ENCODE measurements at places on chromosomes 6 and 20.
A peak's percentile ranks its signal among the peaks of the same experiment; 100 is the strongest.

- DNase-seq = peak; percentile 94
Observed at GRCh38 chr6:23003671-23004467, 434.5 kb downstream of the HDGFL1 start.

DNA sequence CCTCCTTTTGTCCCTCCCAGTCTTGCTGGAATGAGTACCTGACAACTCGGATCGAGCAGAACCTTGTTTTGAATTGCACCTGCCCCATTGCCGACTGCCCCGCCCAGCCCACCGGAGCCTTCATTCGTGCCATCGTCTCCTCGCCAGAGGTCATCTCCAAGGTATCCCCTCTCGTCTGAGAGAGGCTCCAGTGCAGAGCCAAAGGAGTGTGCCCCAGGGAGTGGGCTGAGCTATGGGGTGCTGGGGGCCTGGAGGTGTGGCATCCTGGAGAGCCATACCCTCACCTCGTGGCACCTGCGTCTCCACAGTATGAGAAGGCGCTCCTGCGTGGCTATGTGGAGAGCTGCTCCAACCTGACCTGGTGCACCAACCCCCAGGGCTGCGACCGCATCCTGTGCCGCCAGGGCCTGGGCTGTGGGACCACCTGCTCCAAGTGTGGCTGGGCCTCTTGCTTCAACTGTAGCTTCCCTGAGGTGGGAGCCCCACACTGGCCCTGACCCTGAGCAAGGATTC is 8.8 kb downstream of the DNPH1 start:
- no peak for DNase-seq

DNA sequence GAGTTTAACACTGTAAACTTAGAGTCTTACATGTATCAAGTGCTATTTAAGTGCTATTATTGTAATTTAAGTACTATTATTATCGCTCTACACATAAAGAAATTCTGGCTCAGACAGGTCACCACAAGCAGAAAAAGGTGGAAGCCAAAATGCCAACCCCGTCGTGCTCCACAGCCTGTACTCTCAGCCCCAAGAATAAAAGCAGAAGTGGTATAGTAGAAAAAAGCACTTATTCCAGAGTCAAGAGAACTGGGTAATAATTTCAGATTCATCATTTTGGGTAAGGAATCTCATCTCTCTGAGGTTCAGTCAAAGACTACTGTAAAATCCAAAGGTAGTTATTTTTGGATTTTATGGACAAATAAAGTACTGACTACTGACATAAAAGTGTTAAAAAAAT is 943 bp downstream of the ZUP1 start:
- DNase-seq = no peak

DNA sequence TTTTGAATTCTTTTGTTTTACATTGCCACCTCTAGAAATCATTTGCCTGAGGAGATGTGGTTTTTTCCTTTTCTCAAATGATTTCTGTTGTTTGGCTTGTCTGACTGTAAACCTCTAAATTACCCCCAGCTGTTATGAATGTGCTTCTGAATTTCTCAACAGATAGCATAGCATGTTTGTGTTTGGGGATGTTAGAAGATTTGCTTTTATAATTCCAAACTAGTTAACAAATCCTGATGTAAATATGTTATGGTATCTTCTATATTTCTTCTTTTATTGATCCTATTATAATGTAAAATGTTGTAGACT is 31.6 kb upstream of the EZR start:
- no peak for DNase-seq

- DNase-seq = no peak
Observed at GRCh38 chr6:137033828-137034227, 10.9 kb downstream of the IL20RA start.

DNA sequence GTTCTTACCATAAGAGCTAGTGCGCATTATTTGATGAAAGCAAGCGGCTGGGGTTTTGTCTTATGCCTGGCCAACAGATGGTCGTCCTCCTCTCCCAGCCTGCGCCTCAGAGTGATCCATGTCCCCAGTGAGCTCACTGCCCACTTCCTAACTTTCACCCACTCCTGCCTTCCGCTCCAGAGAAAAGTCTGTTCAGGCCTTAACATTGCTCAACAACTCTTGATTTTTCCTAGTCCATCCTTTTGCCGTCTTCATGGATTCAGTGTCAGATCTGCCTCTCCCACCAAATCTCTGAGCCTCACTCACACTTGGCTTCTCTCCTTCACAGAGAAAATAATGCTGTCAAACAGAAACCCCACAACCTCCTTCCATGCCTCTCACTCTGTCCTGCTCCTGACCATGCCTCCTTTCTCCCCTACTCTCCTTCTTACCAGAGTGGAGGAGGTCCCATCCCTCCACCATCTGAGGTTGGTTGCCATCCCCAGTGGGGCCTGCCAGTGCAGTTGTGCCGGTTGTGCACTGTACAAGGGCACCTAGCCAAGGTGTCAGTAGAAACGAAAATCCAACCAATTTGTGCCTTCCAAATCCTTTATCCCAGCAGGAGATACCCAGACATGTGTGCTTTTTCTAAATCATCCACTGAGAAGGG is 58.9 kb upstream of the SRSF6 start:
- no peak for DNase-seq

GRCh38 chr6:170162011-170162774 is 128.7 kb downstream of the DLL1 start:
- DNase-seq = no peak

DNA sequence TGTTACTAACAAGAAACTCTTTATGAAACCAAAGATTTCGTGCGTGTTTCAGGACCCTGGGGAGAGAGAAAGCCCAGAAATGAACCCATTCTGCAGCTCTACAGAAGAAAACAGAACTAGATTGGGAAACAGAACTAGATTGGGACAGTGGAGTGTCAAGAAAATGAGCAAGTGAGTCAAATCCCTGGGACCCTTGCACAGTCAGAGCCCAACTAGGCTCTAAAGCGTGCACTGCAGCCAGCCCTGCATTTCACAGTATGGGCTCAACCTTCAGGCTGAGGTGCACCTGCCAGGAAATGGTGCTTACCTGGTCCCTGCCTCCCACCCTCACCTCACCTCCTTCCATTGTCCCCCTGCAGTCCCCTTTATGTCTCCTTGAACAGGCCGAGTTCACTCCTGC is 39.7 kb downstream of the BFSP1 start:
- no peak for DNase-seq

DNA sequence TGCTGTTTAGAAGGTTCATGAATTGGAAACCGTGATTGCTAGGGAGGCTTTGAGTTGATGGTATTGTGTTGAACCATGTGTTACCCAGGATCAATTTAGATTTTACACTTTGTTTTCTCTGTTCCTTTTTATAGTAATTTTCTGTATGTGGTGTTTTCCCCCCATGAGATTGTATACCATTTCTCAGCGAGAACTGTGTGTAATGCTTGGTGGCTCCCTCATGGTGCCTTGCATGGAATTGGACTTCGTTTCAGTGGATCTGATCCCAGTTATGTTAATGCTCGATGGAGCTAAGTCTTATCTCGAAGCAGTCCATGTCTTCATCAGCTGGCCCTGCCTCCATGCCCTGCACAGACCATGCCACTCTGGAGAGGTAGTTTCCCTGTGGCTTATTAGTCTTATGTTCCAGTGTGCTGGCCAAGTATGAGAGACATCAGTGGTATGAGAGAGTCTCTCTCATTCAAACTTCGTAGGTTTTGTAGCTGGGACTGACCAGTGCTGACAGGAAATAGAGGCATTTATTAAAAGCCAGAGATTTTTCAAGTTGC is 18.7 kb downstream of the PTPN1 start:
- no peak for DNase-seq

DNA sequence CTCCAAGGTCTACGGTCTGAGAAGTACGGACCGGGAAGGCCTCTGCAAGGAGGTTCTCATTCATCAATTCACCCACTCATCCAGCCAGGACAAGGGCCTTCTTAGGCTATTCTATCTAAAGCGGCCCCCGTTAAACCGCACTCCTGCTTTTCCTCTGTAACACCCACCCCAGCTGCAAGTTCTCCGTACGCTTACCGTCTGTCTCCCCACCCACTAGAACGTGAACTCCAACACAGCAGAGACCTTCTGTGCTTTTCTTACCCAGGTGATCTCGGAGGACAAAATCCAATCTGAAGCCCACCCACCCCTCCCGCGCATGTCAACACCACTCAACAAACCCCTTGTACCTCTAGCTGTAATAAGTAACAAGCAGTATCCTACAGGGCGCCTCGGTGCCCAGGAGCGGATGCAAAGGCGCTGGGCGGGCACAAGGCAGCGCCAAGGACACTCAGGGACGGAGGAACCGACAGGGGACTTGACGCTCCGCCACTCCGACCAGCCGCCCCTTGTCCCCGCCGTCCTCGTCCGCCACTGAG is 351 bp downstream of the AURKA start:
- DNase-seq = no peak

GRCh38 chr20:44962483-44962882 is 2.3 kb upstream of the TOMM34 start:
- DNase-seq = no peak

DNA sequence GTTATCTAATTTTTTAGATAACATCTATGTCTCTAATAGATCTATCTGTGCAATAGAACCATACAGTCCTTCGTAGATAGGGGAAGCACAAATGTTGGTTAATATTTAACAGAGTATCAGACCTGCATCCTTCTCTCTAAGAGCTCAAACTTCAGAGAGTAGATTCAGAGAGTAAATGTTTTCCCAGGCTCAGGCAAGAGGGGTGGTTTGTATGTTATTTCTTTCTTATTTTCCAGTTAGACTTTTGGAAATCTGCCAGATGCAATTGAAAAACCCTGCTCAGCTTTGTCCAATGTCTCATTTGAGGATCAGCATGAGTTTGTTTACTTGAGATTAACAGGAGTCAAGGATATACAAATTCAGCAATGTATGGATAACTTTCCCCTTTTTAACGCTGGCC is 361.9 kb downstream of the BCKDHB start:
- DNase-seq = no peak

GRCh38 chr20:62824476-62825332 is 7.9 kb downstream of the COL9A3 start:
- peak; percentile 71 for DNase-seq

DNA sequence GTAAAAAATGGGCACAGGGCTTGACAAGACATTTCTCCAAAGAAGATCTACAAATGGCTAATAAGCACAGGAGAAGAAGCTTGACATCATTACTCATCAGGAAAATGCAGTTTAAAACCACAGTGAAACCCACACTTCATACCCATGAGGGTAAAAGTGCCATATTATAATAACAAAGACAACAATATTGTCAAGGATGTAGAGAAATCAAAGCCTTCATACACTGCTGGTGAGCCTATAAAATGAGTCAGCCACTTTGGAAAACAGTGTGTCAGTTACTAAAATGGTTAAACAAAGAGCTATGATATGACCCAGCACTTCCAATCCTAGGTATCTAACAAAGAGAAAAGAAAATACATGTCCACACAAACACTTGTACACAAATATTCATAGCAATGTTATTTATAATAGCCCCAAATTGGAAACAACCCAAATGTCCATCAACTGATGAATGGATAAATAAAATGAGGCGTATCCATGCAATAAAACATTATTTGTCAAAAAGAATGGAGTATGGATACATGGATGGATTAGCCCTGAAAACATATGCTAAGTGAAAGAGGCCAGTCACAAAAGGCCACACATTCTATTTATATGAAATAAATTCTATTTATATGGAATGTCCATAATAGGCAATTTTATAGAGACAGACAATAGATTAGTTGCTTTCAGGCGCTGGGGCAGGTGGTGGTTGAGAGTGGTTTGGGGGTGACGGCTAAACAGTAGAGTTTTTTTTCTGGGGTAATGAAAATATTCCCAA is 11.5 kb upstream of the IL20RA start:
- no peak for DNase-seq

- no peak for DNase-seq
Observed at GRCh38 chr6:142222022-142222421, 75.0 kb downstream of the VTA1 start.

DNA sequence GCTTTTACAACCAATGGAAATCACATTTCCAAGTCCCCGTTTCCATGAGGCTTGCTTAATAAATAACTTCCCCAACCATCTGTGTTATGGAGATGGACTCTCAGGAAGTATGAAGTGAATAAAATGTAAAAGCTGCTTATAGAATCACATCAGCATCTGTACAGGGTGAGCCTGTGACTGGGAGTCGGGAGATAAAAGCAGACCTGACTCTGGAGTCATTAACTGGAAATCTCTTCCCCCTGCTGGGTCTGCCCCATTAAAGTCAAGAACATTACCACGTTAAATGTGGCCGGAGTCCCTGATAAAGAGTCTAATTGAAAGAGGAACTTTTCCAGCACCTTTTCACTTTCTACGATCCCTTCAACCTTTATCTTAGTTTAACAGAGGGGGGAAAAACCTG is 368.5 kb downstream of the DOK5 start:
- DNase-seq = no peak

DNA sequence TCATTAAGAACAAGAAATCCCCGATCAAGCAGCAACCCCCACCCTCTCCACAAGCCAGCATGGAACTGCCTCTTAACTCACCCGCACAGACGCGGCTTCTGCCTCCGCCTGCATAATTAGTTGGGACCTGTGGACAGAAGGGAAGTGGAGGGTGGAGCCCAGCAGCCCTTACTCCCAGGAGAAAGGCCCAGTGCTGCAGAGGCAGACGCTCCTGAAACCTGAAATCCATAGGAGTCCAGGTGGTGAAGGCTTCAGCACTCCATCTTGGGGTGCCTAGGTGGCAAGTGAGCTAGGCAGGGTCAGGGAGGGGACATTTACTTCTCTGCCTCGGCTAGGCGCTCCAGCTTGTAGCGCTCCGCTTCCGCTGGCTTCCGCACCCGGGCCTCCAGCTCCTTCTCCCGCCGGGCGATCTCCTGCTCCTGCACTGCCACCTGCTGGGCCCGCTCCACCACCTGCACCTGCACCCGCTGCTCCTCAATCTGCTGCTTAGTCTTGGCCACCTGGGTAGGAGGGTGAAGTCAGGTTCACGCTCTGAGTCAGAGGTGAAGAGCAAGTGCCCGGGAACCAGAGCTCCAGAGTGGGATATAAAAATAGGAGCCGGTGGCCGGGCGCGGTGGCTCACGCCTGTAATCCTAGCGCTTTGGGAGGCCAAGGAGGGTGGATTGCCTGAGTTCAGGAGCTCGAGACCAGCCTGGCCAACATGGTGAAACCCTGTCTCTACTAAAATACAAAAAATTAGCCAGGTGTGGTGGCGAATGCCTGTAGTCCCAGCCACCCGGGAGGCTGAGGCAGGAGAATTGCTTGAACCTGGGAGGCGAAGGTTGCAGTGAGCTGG is 10.7 kb downstream of the TUBB start:
- DNase-seq = peak; percentile 86

DNA sequence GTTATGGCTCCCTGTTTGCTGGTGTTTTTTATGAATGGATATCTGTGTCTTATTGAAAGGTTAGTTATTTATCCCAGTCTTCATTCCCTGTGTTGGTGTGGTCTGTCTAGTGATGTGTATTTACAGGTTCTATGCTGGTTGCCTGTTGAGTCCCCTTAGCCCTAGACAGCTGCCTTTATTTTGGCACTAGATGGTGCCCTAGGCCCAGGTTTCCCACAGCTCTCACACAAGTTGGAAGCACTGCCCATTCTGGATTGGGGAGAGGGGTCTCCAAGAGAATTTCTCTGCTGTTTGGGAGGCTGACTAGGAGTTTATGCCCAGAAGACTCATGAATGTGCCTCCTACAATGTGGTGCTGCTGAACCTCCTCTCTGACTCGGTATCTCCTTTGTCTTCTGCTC is 12.4 kb downstream of the GRM1 start:
- DNase-seq = peak; percentile 18

GRCh38 chr6:53413326-53413725 is 64.6 kb upstream of the ELOVL5 start:
- no peak for DNase-seq

Measured in NCI-H2171 (cell line).